ENCODE measurements at places on chromosomes 5 and 9. TPM values are rescaled to one million over a fixed set of nuclear protein-coding genes. Genes with fewer than 3 reads are reported as not detected.

DNA sequence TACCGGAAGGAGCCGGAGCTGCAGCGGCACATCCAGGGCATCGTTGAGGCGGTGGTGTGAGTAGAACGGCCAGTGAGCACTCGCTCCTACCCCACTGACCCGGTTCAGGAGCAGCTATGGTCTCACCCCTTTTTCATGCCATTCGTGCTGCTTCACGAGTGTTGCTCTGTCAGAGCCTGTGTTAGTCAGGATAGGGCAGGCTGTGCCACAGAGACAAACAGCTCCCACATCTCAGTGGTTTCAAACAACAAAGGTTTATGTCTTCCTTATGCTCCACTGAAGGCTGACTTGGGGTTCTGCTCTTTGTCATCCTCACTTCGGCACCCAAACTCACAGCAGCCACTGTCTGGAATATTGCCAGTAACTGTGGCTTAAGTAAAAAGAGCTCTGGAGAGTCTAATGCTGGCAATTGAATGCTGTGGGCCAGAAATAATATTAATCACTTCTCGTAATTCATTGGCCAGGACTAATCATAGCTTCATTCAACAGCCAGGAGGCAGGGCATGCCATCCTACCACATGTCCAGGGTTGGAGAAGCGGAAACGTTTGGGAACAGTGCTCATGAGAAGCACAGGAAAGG lies 28.4 kb downstream of the ARHGEF37 start:
- no peak for DNase-seq

DNA sequence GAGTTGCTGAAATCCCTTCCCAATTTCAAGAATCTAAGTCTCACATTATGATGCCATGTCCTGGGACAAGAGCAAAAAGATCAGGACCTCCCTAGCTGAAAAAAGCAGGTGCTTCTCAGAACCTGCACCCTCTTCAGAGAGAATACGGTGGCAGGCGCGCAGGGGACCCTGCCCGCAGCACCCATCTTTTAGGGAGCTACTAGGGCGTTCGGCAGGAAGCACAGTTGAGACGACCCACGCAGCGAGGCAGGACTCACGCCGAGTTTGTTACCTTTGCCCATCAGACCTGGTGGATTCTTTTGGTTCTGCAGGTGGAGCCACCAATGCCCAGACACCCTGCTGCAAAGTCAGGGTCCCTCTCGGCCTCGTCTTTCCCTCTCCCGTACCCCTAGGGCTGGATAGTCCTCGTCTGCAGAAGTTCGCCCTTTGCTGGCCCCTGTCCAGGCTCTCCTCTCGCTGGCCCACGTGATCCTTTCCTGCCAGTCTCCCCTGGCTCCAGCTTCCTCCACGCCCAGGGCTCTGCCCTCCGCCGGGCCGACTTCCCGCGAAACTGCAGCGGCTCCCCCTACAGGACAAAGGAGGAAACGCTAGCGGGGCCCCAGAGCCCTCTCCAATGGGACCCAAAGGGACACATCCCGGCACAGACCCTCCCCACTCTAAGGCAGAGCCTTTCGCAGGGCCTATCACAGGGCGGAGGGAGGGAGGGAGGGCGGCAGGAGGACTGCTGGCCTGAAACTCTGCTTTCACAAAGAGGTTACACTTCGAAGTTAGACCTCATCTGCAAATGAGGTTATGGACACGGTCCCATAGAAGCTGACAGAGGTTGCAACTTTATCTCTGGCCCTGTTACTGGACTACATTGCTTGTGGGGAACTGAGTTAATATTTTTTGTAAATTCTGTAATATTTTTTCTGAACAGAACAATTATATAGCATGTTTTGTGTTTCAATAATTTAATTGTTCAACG lies 28.8 kb downstream of the TMEM174 start:
- DNase-seq = peak; percentile 73

DNA sequence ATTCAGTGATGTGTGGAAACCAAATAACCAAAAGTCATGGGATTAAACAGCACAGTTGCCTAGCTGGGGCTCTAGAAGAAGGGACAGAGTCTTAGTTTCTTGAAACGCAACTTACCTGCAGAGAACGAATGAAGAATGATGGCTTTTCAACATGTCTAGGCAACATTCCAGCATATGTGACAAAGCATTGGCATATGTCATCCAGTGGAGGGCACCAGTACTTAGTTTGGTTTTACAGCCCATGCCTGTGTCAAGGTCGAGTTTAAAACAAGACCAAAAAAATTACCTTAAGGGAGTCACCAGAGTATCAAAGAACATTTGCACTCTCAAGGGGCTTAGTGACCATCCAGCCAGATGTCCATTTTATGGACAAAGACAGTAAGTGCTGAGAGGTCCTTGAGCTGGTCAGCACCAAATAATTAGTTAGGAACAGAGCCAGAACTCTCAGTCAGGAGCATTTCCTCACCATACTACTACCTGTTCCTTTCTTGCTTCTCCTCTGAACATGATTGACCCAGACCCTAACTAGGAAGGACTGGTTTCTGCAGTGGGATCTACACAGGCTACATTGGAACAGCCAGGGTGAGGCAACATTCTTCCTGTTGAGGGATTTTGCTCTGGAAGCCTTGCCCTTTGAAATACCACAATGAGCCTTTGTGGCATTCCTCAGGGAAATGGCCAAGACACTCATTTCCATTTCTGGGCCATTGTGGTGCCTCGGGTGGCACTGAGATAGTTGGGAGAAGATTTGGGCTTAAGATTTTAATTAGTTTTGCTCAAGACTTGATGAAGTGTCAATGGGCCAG lies 75.4 kb upstream of the ANKH start:
- DNase-seq = no peak

DNA sequence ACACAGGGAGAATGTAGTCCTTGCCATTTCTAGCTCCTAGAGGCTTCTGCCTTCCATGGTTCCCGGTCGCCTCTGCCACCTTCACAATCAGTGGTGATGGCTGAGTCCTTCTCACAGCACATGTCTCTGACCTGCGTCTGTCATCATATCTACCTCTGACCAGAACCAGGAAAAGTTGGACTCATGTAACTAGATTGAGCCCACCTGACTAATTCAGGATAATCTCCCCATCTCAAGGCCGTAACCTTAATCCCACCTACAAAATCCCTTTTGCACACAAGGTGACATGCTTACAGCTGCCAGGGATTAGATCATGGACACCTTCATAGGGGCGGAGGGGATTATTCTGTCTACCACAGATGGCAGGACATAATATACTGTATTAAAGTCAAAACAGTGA lies 375.6 kb downstream of the ICE1 start:
- DNase-seq = no peak

GRCh38 chr5:61586096-61587084 lies 254.3 kb downstream of the ZSWIM6 start:
- peak; percentile 22 for DNase-seq

DNA sequence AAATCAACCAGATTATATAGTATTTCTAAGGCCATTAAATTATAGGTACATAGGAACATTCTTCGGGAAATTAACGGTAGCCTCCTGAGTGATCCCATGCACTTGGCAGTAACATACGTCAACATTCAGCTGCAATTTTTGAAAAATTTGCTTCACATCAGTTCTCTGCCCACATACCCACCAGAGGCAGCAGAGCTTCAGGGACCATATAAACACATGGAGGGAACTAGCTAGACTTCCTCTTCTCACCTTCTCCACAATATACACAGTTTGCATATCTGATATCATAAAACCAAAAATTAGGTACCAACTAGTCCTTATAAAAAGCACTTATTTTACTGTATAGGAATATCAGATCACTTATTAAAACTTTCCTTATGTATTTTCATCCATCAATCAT lies 4.8 kb downstream of the PSIP1 start:
- DNase-seq = no peak

- no peak for DNase-seq
Observed at GRCh38 chr9:128121924-128122808, 5.4 kb downstream of the PTGES2 start.

Gene SUSD1
- total RNA-seq = 23.1 TPM

Gene TSSK1B
- not detected for total RNA-seq

Gene BTNL8
- total RNA-seq = 0.96 TPM

Gene LHX6
- 3.6 TPM for total RNA-seq

Data from adrenal gland (tissue), 19 donors.